ENCODE measurements at places on chromosomes 16 and 17.

DNA sequence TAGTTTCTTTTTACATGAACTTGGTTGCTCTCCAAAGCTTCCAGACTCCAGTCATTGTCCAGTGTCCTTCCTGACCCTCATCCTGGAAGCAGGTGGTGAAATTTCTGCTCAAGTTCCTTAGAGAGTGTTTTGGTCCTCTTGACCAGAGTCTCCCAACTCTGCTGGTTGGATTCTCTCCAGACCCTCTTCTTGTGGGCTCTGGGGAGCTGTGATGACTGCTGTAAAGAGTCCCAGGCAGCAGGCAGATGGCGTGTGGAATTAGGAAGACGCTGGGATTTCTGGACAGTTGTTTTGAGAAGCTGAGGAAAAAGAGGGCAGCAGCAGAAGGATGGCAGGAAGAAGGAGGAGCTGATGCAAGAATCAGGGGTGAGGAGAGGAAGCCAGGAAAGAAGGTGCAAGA is 1.6 kb upstream of the SEZ6 start:
- DNase-seq, result no peak

DNA sequence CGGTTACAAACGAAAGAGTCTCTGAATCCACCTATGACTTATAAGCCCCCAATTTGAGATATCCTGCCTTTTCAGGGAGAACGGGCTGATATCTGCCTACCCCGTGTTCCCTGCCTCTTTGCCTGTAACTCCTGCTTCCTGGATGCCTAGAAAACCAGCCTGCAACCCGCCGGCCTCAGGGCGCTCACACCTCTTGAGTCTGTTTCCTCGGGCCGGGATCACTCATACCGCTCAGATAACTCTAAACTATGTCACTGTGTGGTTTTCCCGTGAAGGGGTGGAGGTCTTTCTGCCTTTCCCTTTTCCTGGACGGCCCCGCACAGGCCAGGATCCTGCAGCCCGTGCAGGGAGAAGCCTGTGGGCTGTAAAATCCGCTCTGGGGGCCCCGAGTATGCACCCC is 10.4 kb downstream of the RPUSD1 start:
- no peak for DNase-seq

- no peak for DNase-seq
These were observed 19.5 kb upstream of the TUBG2 start for GRCh38 chr17:42639525-42640113.

DNA sequence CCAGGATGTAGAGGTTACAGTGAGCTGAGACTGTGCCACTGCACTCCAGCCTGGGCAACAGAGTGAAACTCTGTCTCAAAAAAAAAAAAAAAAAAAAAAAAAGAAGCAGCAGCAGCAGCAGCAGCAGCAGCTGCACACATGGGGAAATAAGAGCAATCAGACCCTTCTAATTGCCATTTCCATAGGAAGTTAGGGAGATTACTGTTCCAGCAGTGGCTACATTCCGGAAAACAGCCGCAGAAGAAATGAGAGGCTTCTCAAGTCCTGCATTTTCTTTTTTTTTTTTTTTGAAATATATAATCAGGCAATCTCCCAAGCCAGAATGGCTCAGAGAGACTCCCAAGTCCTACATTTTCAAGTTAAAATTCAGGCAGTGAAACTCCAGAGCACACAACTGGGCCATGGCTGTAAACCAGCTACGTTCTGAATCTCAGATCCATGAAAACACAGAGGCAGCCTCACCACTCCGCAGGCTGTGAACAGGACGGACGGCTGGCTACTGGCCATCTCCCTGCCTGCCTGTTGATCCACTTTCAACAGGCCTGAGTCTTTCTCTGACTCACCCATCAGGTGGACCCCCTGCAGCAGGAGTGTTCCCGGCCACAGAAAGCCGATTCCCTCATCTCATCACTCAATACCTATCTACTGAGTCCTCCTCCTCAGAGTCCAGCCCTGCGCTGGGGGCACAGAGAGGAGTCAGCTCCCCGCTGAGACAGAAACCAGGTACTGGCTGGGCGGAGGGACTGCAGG is 15.0 kb downstream of the TRPV1 start:
- DNase-seq, result no peak

DNA sequence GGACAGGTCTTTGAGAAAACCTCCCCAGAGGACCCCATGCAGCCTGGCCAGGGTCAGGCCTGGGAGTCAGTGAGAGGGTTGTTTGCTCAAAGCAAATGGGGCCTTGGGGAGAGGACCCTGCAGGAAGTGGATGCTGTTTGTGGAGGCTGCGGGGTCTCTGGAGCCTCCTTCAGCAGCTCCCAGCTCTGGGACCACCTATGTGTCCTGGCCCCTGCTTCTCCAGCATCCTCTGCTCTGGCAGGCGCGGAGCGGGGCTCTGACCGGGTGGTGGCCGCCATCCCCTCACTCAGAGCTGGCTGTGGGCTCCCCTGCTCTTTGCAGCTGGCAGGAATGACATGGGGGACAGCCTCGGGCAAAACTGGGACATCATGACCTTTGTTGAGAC is 29.8 kb upstream of the CIBAR2 start:
- no peak for DNase-seq

GRCh38 chr16:57937861-57938260 is 33.1 kb downstream of the CNGB1 start:
- DNase-seq, result no peak

GRCh38 chr17:63191610-63192009 is 225.6 kb downstream of the TANC2 start:
- no peak for DNase-seq

DNA sequence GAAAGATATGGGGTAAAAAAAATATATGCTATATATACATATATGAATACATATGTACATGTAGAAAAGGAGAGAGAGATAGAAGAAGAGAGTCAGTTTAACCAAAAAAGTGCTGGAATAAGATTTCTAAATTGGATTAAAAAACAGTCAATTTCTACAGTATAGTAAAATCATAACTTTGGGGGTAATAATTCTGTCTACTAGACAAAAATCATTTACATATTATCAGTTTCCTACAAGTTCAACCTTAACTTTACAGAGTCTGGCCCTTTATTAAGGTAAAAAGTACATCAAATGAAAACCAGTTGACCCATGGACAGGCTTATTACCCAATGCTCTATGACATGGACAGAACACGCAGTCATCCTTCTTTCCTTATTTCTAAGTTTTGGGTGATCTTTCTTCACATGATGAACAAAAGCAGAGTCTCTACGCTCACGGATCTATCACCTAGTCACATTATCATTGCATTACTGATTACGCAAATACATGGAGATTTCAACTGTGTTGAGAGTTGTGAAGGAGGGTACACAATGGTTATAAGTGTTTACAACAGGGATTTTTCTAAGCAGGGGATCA is 63.9 kb upstream of the SMIM36 start:
- DNase-seq, result no peak

DNA sequence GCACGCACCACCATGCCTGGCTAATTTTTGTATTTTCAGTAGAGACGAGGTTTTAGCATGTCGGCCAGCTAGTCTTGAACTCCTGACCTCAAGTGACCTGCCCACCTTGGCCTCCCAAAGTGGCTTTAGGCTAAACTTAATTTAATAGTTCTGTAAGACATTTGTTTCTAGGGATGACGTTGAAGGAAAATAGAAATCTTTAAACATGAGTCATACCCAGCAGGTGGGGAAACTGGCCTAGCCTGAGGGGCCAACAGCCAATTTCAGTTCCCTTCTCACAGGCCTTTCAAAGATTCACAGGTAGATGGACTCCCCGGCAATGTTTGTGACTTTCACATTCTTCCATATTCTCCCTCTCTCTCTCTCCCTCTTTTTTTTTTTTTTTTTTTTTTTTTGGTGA is 18.1 kb upstream of the ITPRIPL2 start:
- DNase-seq, result no peak

GRCh38 chr17:75808549-75808904 is 23.9 kb downstream of the UNK start:
- DNase-seq, result no peak

DNA sequence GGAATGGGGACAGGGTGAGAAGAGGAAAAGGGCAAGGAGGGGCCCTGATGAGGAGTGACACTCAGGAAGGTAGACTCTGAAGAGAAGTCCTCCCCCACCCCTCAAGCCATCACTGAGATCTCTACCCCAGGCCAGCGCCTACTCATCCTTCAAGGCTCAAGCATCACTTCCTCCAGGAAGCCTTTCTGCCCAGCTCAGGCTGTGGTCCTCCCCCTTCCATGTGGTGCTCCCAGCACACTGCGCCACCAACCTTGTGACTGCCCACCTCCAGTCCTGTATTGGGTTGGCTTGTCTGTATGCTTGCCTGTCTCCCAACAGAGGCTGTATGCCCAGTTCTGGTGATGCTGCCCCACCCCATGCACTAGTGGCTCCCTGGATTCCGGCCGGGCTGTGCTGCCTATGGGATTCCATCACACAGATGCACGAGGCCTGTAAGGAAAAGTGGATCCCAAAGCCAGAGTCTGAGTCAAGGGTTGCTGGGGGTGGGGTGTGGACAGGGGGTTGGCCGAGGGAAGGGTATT is 19.8 kb upstream of the ZFP90 start:
- DNase-seq, result no peak

- DNase-seq, result no peak
These were observed 3.3 kb downstream of the CTCF start for GRCh38 chr16:67565470-67566100.

DNA sequence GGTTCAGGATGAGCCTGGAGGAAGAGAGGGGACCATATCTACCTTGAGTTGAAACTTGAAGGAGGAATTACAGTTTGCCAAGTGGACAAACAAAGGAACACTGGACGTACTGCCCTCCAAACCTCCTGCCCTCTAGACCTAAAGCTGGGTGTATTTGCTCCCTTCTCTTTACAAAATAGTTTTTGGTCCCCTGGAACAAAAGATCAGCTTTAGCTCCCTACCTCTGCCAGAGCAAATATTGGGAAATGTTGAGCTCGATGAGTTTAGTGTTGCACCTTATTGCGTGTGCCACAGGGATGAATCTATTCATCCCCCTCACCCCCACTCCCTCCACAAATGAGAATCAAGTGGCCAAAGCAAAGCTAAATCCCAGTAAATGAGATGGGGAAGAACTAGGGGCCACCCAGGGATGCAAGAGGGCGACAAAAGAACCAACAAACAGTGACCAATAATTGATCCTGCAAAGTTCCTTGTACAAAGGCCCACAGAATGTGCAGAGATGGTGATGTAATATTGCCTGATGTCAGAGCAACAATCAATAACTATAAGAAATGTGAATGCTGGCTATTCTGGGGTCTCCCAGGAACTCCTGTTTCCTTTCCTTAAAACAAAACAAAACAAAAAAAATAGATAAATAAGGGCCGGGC is 17.2 kb upstream of the TAT start:
- no peak for DNase-seq

- no peak for DNase-seq
These were observed 5.2 kb downstream of the SECTM1 start for GRCh38 chr17:82328141-82328993.

DNA sequence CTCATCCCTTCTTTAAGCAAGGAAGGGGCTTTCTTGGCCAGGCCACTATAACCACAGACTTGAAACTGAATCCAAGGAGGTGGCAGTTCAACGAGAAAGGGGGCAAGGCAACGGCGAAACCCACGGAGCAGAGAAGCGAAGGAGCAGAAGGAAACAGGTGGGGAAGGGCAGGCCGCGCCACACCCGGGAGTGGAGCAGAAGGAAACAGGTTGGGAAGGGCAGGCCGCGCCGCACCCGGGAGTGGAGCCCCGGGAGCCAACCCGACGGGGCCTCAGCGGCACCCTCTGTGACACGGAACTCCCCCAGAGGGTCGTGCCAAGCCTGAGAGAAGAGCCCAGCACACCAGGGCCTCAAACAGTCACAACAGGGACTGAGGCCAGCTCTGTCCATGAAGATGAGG is 20.3 kb downstream of the FANCA start:
- DNase-seq, result no peak

- DNase-seq, result no peak
These were observed 7.8 kb downstream of the SHCBP1 start for GRCh38 chr16:46613352-46613751.

- no peak for DNase-seq
These were observed 42.6 kb upstream of the AXIN2 start for GRCh38 chr17:65604070-65604469.

- DNase-seq, result no peak
These were observed 65.1 kb downstream of the WSCD1 start for GRCh38 chr17:6135236-6135635.

- no peak for DNase-seq
These were observed 2.8 kb upstream of the MSRB1 start for GRCh38 chr16:1945559-1946391.

DNA sequence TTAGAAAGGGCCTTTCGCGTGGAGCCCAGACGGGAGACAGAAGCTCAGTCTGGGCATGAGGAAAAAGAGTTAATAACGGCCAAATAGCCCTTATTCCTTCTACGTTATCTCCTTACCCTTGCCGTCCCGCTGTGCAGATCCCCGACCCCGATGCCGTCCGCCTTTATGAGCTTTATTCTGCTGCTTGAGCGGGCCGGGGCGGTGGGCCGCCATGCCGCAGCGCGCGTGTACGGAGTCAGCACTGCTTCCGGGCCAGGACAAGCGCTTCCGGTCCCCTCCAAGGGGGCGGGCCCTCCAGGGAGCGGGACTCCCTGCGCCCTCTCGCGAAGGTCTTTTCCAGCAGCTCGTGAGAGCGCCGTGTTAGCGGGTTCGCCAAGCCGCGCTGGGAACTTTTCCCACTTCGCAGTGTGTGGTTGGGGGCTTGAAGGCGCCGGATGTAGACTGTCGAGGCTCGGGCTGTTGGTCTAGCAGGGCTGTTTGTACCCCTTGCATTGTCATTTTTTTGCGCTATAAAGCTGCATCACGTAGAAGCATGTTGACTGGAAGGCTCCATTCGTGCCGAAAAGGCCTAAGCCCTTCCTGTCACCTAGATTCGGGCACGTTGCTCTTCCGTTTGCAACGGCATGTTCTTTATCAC is at the start of gene TSR1:
TSS of gene TSR1 (minus strand) at position 243 of the 637 bp plus-strand sequence. CDS start at position 213, 30 bp downstream.
- DNase-seq, result peak; percentile 80

- no peak for DNase-seq
These were observed 7.8 kb upstream of the EFTUD2 start for GRCh38 chr17:44906763-44907728.

DNA sequence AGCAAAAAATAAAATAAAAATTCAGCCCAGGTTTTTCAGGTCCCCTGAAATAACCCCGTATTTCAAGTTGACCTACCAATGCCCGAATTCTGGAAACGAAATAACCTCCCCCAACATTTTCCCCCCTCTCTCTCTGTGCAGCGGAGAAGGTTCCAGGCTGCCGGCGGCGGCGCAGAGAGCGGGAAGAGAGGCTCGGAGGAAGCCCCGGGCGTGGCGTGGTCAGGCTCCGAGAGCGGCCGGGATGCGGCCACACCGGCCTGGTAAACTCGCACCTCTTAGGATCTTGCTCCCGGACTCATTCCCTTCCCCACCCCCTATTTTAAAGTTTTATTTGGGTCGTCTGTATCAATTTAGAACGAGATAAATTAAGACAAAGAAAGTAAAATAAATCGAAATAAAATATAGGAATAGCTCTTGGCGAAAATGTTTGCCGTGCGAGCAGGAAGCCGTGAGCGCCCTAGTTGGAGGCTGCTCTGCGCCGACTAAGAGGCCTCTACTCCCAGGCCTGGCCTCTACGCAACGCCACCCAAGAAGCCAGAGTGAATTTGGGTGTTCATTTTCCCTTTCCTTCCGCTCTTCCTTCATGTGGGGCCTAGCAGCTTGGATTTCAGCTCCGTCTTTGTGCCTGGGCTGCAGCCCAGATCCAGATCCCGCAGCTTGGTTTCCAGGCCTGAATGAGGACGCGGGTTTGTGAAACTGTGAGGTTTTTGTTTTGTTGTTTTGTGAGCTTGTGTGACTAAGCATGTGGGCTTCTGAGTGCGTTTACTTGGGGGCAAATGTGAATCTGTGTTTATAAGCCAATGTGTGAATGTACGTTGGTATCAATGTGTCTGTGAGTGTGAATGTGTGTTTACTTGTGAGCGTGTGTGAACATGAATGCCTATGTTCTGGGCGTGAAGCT is 1.5 kb upstream of the HOXB6 start:
- no peak for DNase-seq
